Urinary bladder (tissue), 4 donors: ENCODE measurements at places on chromosomes 1 and 21. TPM values are rescaled to one million over a fixed set of nuclear protein-coding genes. Genes with fewer than 3 reads are reported as not detected.

DNA sequence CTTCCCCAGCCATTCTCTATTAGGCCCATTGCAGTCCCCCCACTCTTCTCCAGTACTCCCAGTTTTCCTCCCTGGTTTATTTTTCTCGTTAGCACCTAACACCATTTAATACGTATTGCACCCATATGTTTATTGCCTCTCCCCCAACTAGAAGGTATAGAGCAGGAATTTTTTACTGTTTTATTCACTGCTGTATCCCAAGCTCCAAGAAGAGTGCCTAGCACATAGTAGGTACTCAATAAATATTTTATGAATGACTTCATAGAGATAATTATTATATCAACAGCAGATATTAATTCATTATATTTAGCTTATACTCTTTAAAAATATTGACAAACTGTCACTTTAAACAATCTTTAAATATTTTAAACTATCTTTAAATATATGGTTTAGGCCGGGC is 5.7 kb upstream of the ACOT7 start:
- no peak for DNase-seq

DNA sequence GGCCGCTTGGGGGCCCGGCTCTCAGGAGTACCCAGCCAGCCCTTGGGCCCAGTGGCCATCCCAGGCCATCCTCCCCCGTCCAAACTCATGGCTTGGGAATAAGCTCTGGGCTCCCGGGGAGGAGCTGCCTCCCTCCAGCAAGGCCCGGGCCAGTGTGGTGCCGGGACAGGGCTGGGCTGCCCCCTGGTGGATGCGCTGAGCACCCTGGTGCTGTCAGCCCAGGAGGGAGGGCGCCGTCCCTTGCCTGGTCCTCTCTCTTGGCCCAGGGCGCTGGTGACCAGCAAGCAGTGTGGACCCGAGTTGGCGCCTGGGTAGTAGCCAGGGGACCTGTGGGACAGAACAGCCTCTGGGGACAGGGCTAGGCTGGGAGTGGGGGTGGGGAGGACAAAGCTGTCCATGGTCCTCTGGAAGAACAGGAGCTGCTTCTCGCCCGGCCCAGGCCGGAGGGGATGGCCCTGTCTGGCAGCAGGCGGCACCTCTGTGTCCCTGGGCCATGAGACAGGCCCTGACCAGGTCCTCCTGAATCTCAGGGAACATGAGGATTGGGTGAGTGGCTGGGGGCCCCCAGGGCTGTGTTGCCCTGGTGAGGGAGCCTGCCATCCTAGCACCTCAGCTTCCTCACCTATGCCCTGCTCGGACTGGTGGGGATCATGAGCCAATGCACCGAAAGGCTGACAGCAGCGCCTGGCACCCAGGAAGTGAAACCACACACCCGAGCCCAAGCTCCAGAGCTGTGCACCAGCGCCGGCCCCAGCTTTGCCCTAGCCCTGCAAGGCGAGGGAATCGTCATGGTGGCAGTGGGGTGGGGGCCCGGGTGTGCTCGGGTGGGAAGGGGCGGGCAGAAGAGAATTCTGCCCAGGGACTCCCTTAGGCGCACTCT is 9.4 kb downstream of the MORN1 start:
- peak; percentile 15 for DNase-seq

DNA sequence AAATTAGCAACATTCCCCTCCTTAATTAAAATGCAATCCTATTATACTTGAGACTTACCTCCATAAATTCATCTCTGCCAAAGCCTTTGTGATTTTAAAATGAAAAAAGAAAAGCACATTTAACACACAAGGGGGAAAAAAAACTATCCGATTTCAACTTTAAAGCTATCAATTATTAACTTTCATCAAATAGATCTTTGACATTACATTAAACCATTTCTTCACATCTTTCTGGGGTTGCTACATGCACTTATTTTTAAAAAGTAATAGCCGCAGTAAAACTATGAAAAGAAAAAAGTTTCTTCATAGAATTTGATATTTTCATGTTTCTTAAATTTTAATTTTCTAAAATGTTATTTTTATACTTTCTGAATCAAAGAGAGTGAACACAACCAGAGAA is 71.0 kb downstream of the EVI5 start:
- DNase-seq: no peak

DNA sequence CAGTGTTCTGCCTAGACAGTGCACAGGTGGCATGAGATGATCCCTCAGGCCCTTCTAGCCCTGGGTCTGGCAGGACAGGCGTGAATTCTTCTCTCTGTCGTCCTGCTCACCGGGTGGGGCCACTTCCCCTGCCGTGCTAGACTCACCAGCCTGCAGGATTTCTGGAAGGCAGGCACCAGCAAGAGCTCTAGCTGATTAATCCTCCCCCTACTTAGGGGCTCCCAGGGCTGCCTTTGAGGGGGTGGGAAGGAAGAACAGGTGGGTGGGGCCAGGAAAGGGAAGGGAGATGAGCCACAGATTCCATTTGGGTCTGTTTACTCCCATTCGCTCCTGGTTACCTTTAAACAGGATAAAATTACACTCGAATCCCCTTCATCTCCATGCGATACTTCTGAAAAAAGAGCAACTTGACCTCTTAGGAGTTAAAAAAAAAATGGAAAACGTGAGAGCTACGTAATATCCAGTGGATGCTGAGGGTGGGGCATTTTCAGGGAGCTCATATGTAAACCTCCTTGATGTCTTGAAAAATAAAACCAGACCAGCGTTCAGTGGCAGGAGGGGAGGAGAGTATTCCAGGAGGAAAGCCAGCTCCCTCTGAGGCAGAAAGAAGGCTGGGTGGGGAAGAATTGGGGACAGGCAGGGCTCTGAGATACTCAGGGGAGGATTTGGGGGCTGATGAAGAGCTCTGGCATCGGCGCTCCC is 665.5 kb downstream of the PTPRU start:
- no peak for DNase-seq

GRCh38 chr1:212139526-212140135 is 104.1 kb downstream of the DTL start:
- no peak for DNase-seq

GRCh38 chr1:206094024-206094423 is 23.2 kb downstream of the AVPR1B start:
- DNase-seq: no peak

DNA sequence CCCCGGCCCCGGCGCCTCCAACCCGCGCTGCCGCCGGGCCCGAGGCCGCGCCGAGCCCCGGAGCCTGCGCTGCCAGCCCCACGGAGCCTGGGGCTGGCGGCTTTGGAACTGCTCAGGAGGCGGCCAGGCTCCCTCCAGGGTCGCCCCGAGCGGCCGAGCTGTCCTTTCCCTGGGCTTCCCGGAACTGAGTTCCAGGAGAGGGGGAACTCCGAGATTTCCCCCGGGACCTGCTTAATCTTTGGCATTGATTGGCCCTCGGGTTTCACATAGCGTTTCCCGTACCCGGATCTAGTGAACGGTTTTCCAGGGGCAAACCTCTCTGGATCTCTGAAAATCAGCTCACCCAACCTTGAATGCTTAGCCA is 504 bp downstream of the H6PD start:
- no peak for DNase-seq

Gene PCP4
- 14.2 TPM for total RNA-seq
